Tongue (tissue), 3 donors: ENCODE measurements at places on chromosomes 12 and 14. TPM values are rescaled to one million over a fixed set of nuclear protein-coding genes. Genes with fewer than 3 reads are reported as not detected.
A peak's percentile ranks its signal among the peaks of the same experiment; 100 is the strongest.

TMEM132C gene
- total RNA-seq: 8.7 TPM

ZNF891 gene
- 3.6 TPM for total RNA-seq

KRT77 gene
- total RNA-seq: 0.10 TPM

KLHDC1 gene
- total RNA-seq: 10.9 TPM

CLEC2B gene
- total RNA-seq: 25.2 TPM

DNAL1 gene
- total RNA-seq: 7.4 TPM

CLEC12A gene
- total RNA-seq: not detected

TEAD4 gene
- 37.4 TPM for total RNA-seq

- peak; percentile 82 for DNase-seq
These were observed 76.8 kb downstream of the HSD17B6 start for GRCh38 chr12:56839915-56840325.

GRCh38 chr12:97594236-97595088, 131.9 kb downstream of the RMST start:
- no peak for DNase-seq

DNA sequence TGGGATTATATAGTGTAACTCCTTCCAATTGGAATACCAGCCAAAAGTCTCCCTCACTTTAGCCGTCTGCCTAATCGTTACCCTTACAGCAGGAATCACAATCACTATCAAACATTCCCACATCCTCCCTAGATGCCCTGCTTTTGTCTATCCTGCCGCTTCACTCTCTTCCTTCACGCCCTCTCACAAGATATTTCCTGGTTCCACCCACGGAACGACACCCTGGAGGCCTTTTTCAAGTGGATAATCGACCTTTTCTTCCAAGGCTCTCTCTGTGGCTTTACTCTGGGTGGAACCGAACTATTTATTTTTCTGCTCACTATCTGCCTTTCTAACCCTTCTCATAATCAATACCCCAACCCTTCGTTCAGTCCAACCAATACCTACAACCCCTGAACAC, 58.9 kb downstream of the MOK start:
- no peak for DNase-seq

DNA sequence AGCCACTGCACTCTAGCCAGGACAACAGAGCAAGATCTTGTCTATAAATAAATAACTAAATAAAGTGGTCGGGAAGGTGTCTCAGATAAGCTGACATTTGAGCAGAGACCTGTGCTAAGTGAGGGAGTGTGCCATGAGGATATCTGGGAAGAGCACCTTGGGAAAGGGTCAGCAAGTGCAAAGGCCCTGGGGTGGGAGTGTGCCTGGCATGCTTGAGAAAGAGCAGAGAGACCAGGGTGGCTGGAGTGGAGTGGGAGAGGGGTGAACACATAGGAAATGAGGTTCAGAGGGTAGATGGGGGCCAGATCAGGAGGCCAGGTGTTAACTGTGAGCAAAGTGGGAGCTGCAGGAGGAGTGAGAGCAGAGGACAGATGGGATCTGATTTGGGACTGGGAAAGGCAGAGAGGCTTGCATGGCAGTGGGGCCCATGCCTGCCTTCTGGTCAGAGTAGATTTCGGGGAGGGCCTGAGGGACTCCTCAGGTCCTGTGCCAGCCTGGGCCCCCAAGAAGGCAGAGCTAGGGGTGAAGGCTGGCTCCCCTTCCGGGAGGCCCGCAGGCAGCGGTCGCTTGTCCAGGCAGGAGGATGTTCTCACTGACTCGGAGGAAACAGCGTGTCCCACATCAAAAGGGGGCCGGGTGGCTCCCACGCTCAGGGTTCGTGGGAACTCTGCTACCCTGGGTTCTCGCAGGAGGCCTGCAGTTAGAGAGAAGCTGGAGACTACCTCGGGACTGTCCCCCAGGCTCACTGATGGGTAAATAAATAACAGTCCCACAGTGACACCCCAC, 32.6 kb downstream of the DTX1 start:
- DNase-seq: no peak

DNA sequence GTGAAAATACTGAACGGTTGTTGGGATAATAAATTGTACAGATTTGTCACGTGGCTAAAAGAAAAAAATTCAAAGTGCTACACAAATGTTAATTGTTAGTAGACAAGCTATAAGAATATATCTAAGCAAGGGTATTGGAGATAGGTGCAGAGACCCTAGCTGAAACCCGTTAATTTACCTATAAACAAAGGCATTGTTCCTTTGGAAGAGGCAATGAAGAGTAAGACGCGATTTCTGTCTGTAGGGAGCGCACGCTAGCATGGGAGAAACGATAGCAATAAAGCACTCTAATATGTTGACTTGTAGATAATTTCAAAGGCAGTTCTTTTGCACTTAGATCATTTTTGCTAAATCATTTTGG, 565 bp downstream of the CCDC77 start:
- DNase-seq: peak; percentile 32

- peak; percentile 57 for DNase-seq
These were observed 35.6 kb downstream of the RASSF8 start for GRCh38 chr12:25993901-25994651.

DNA sequence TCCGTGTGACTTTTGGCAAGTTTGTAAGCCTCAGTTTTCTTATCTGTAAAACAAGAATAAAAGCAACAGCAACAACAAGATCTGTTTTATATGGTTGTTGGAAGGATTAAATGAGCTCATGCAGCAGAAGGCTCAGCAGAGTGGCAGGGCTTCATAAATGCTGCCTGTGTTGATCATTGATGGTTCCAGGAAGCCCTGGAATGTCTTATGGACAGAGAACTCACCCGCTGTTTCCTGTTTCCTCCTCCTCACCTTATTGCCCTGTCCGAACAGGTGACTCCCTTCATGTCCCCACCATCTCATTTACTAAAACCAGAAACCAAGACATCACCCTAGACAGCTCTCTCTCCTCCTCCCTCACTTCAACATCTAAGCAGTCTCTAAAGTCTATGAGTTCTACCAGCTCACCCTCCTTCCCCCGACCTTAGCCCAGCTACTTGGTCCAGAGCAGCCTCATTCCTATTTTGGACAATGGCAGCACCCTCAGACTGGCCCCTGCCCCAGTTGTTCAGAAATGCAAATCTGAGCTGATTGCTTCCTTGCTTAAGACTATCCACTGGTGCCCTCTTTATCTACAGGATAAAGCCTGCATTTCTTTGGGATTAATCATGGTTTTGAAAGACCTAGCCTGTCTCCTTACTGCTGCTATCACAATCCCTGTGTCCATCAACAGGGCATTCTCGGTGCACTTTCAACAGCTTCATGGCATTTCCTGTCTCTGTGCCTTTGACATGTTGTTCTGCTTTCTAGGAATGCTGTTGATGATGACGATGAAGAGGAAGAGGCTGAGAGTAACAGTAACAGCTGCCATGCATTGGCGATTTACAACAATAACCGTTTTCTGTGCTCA, 21.4 kb upstream of the GSG1 start:
- DNase-seq: no peak

GRCh38 chr14:54312166-54312801, 84.5 kb upstream of the CDKN3 start:
- no peak for DNase-seq

DNA sequence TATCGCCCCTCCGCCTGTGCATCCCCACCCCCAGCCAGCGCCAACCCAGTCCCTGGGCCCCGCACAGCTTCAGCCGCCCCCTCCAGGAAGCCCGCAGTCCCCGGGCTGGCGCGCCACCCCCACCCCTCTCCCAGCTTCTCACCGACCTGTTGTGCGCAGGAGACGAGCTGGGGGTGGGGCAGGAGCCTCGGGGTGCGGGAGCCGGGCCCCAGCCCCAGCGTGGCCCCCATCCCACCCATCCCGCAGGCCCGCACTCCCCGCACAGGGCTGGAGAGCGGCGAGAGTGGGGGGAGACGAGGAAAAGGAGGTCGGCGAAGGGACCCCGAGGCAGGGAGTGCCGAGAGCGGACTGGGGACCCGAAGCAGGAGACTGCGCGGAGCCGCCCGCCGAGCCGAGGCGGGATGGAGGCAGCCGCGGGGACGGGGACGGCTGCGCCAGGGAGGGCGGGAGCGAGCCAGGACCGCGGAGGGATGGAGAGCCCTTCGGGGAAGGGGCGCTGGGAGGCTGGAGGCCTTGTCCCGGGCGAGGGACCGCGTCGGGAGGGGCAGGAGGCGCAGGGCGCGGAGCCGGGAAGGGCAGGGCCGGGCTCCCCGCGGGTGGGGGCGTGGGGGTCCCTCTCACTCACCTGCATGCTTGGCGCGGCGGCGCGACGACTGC, 498 bp downstream of the PIANP start:
- DNase-seq: peak; percentile 37

DNA sequence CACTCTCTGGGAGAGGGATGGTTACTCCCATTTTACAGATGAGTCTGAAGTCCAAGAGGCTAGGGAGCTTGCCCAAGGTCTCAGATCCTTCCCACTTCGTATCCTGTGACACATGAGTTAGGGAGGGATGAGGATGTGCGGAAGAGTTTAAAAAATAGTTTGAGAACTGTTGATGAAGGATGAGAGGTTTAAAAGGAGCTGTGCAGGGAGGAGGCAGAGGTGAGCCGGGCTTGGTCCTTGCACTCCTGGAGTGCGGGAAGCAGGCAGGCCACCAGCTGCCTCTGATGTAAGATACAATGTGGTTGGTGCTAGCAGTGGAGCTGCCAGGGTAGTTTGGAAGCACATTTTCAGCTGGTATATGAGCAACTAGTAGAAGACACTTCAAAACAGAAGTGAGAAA, 46.5 kb downstream of the TSPAN9 start:
- DNase-seq: no peak

- DNase-seq: no peak
These were observed 18.7 kb downstream of the HVCN1 start for GRCh38 chr12:110670161-110670701.

GRCh38 chr12:114500775-114501473, 95.0 kb upstream of the TBX5 start:
- no peak for DNase-seq

GRCh38 chr12:86723326-86723725, 467.1 kb upstream of the MGAT4C start:
- no peak for DNase-seq

DNA sequence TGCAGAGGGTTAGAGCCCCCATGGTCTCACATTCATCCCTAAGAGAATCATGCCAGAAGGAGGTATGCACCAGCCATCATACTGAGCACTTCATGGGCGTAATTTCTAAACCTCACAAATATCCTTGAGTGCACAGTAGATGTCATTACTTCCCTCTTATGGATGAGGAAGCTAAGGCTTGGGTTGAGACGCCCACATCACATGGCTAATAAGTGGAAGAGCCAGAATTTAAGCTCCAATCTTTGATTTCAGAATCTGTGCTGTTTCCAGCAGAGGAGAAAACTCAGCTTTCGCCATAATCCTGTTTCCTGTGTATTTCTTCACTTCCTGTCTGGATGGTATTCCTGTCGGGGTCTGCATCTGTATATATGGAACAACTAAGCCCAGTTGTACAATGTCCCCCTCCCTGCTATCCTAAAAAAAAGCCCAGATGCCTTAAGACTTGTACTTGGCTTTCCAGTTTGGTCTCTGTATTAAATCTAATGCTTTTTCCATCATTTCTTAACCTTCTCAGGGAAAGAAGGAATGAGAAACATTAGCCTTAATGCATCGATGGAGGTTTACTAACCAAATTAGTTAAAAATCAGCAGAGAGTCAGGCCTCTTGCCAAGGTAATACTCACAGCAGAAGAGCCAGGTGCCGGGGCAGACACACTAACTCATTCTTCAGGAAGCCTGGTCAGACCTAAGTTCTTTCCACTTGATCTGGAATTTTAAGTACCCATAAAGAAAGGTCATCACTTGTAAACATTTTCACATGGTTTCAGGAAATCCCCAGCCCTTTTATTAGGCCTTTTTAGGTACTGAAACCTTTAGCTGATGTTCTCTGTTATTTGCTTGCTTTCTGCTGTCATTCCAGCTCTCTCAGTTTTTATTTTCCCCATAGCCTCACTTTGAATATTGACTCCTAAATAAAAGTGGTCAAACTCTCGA, 5.3 kb downstream of the ISCU start:
- no peak for DNase-seq

GRCh38 chr12:124759841-124760503, 103.7 kb downstream of the SCARB1 start:
- no peak for DNase-seq

DNA sequence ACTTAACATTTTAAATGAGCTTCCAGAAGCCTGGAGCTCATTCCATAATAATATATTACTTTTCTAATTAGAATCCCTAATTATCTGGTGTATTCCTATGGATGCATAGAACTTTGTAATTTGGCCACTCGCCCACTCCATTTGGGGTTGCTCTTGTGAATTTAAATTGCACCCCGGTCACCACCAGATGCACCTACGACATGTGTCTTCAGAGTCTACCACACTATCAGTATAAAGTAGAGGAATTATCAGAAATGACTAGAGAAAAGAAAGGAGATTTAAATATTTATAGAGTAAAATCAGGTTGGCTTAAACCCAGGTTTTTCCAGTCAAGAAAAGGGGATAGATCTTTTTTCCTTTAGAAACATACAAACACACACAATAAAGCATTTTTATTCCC, 145.8 kb upstream of the DCN start:
- peak; percentile 27 for DNase-seq

GRCh38 chr14:88323523-88324199, 592 bp upstream of the KCNK10 start:
- DNase-seq: peak; percentile 61

- no peak for DNase-seq
These were observed 19.1 kb downstream of the TPCN1 start for GRCh38 chr12:113240395-113240794.

- DNase-seq: no peak
These were observed 54.5 kb upstream of the TMEM260 start for GRCh38 chr14:56524971-56525677.

- DNase-seq: no peak
These were observed 1.9 kb downstream of the CCNB1IP1 start for GRCh38 chr14:20331053-20331613.

DNA sequence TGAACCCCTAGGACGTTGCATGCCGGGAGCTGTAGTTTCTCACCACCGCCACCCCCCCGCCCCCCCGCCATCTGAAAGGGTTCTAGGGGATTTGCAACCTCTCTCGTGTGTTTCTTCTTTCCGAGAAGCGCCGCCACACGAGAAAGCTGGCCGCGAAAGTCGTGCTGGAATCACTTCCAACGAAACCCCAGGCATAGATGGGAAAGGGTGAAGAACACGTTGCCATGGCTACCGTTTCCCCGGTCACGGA, 501 bp upstream of the HSP90B1 start:
- DNase-seq: no peak

DNA sequence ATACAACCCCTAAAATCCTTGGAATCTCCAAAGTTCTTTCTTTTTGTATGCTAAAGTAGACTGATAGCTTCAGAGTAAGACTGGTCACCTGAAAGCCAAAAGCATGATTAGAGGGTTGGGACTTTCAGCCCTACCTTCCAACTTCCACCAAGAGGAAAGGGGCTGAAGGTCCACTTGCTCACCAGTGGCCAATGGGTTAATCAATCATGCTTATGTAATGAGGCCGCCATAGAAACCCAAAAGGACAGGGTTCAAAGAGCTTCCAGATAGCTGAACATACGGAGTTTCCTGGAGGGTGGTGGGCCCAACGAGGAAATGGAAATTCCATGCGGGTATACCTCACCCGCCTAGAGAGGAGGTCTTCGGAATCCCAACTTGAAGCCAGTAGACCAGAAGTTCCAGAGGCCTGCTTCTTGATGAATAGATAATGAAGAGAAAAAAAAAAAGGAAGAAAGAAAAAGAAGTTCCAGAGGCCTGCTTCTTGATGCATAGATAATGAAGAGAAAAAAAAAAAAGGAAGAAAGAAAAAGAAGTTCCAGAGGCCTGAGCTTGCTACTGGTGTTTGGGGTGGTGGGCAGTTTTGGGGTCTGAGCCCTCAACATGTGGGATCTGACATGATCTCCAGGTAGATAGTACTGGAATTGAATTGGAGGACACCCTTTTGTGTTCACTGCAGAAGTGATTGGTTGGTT, 11.2 kb upstream of the BTG1 start:
- DNase-seq: no peak

- DNase-seq: no peak
These were observed 19.1 kb upstream of the PLA2G1B start for GRCh38 chr12:120346681-120347080.

- no peak for DNase-seq
These were observed 21.2 kb upstream of the BATF start for GRCh38 chr14:75501080-75501479.
